ENCODE measurements at places on chromosomes 2 and 18.

- DNase-seq = no peak
These were observed 25.8 kb upstream of the CABYR start for GRCh38 chr18:24112874-24113615.

GRCh38 chr2:208320686-208321085 is 54.6 kb downstream of the PIKFYVE start:
- no peak for DNase-seq

DNA sequence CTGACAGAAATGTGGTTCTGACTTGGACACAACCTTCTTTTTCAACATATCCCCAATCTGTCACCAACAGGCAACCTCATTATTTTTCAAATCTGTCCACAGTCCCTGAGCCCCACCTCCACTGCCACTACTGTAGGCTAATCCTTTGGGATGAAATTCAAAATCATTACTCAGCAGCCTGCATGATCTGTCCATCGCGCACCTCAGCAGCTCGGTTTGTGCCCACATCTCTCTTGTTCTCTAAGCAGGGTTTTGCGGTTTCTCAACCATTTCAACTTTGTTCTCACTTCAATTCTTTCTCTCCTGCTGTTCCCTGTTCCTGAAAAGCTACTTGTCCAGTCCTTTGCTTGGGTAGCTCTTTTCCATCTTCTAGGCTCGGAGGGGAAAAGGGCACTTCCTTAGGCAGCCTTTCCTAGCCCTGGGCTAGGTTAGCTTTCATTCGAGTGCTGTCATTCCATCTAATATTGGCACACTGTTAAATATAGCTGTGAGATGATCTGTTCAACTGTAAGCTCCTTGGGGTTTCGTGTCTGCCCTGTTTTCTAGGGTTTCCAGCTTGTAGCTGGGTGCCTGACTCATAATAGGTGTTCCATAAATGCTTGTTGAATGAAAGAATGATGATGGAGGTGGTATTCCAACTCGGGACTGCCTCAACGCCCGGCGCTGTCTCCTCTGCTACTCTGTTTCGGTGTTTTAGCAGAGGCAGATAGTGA is 653 bp upstream of the ANKAR start:
- DNase-seq = no peak

GRCh38 chr18:7980656-7981055 is 413.5 kb downstream of the PTPRM start:
- no peak for DNase-seq

DNA sequence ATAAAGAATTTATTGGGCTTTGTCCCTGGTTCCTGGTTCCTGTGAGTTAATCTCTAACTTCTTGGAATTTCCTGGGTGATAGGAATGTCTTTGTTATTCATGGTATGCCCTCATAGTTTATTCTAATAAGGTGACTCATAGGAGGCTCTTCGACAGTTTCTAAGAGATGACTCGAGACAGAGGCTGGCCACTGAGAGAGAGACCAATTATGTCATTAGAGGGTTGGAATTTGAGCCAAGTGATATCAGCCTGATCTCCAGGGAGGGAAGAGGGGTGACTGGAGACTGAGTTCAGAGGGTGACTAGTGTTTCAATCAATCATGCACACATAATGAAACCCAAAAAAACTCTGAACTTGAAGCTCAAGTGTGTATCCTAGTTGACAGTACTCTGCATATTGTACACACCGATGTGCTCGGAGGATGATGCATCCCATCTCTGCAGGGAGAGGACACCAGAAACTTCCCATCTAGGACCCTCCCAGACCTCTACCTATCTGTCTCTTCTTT is 185.7 kb downstream of the MTCL1 start:
- DNase-seq = no peak

- DNase-seq = no peak
These were observed 102.0 kb upstream of the PPP1CB start for GRCh38 chr2:28649481-28650265.

GRCh38 chr2:10307561-10308156 is 5.0 kb downstream of the HPCAL1 start:
- DNase-seq = no peak

GRCh38 chr2:169585673-169586072 is 1.5 kb downstream of the PPIG start:
- no peak for DNase-seq

DNA sequence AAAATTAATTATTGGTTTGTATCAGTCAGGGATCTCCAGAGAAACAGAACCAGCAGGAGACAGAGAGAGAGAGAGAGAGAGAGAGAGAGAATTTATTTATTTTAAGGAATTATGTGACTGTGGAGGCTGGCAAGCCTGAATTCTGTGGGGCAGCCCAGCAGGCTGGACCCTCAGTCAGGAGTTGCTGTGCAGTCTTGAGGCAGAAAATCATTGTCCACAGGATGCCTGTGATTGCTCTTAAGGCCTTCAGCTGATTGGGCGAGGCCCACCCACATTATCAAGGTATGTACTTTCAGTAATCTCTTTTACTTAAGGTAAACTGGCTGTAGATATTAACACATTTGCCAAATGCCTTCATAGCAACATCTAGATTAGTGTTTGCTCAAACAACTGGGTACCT is 155.3 kb downstream of the SEPTIN10 start:
- no peak for DNase-seq

- DNase-seq = no peak
These were observed 69.7 kb downstream of the TGOLN2 start for GRCh38 chr2:85257970-85258605.

DNA sequence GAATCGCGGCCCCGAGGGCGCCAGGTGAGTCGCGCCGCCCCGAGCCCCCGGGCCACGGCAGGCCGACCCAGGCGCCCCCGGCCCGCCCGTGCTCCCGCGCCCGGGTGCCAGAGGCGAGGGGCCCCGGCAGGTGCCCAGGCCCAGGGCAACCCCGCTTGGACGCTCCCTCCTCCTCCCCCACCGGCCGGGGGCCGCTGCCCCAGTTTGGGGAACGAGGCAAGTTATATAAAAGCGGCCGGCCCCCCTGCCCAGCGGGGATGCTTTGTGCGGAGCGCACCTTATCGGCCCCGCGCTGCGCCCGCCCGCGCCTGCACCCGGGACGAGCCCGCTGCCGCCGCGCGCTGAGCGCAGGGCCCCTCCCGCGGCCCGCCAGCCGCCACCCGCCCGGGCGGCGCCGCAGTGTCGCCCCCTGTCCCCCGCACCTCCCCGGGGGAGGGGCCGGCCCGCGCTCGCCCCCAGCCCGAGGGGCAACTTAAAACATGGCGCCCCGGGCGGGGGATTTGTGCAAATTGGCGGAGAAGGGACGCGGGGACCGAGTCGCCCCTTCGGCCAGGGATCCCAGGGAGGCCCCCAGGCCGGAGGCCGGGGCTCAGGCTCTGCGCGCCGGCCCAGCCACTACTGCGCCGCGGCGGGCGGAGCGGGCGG is 639 bp downstream of the EPB41L3 start:
- DNase-seq = no peak

GRCh38 chr2:172046866-172047565 is 38.3 kb upstream of the DLX1 start:
- DNase-seq = no peak

DNA sequence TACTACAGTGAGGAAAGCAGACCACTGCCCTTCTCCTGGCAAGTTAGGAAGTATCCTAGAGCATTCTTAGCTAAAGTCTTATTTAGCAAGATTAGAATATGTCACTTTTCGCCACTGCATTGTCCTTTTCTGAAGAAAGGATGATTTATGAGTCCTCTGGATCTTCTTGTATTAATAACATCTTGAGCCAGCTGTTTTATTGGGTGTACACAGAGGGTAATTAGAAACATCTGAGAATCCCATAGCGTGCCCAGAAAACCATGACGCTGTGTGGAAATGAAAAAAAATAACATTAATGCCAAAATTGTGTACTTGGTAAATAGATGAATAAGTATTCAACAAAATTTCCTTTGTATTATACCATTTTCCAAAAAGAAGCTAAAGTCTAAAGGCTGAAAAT is 198.7 kb downstream of the LTBP1 start:
- DNase-seq = no peak

- DNase-seq = no peak
These were observed 11.4 kb downstream of the KLHL41 start for GRCh38 chr2:169520896-169521295.

DNA sequence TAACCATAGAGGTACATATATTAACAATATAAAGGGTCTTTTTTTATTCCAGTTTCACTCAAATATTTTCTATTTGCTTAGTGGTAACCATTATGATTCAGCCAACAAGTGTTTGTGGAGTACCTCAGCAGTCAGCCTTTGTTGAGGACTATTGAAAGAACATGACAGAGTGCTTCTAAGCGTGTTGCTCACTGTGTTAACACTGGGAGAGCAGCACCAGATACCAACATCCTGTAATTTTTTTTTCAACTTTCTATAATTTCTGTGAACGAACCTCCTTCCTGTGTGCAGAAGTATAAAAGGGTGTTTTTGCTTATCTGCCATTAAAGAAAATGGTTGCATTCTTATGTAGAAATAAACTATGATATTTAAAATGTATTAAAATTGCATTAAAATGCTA is 239.0 kb downstream of the PHLPP1 start:
- DNase-seq = no peak

DNA sequence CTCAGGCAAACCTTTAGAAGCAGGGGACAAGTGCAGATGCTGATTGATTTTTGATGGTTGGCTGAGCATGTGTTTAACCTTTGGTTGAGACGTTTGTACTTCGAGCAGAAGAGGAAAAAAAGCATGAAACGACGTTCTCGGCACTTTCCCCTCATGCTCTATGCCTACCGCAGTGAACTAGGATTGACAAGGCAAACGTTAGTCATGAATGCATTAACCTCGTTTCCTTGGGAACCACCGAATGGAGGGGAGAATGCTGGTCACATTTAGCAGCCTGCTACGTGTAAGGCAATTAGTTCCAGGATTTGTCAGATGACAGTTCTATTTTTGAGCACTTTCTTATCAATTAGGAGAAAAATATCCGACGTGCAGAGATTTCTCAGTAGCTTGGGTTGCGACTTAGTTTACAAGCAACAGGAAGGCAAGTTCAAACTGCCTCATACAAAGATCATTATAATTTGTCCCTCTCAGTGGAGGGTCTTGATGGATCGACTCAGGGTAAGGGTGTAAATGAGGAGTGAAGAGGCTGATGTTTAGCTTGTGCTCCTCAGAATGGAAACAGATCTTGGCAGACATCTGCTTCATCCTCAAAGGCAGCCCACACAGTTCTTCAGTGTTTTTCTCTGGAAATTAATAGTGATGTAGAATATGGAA is 47.4 kb upstream of the GPR45 start:
- DNase-seq = no peak

DNA sequence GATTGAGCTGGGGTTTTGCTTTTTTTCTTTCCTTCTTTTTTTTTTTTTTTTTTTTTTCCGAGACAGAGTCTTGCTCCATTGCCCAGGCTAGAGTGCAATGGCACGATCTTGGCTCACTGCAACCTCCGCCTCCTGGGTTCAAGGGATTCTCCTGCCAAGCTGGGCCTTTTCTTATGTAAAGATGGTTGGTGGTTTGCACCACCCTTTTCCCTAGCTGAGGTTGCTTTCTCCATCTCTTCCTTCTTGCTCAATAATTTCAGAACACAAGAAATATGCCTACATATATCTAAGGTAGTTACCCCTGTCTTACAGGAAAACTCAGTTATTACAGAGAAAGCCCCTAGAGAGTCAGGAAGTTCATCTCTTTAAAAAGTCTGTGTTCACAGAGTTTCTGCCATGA is 7.0 kb downstream of the TTC39C start:
- no peak for DNase-seq

DNA sequence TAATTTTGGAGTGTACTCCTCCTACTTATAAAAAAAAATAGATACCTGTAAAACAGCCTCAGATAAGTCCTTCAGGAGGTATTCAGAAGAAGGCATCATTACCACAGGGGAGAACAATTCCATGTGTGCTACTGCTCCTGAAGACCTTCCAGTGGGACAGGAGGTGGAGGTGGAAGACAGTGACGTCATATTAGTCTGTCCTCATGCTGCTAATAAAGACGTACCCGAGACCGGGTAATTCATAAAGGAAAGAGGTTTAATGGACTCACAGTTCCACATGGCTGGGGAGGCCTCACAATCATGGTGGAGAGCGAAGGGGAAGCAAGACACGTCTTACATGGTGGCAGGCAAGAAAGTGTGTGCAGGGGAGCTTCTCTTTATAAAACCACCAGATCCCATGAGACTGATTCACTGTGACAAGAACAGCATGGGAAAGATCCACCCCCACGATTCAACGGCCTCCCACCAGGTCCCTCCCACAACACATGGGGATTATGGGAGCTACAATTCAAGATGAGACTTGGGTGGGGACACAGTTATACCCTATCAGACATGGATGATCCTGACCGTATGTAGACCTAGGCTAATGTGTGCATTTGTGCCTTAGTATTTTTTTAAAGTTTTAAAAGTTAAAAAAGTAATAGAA is 98.4 kb downstream of the NDUFA10 start:
- DNase-seq = no peak

DNA sequence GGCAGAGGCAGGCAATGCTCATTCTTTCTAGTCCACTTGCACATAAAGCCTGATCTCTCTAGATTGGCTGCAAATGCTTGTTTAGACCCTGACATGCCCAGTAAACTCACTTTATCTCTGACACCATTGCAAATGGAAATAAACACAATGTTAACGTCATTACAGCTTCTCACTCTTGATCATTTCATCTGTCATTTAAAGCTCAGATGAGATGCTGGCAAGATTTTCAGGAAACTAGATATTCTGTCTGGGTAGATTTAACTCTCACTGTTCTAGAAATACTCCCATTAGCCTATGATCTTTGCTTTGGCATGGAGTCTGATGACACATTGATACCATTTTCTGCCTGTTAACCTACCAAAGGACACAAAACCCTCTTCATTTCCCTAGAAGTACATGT is 320.7 kb upstream of the HNRNPA3 start:
- DNase-seq = no peak

DNA sequence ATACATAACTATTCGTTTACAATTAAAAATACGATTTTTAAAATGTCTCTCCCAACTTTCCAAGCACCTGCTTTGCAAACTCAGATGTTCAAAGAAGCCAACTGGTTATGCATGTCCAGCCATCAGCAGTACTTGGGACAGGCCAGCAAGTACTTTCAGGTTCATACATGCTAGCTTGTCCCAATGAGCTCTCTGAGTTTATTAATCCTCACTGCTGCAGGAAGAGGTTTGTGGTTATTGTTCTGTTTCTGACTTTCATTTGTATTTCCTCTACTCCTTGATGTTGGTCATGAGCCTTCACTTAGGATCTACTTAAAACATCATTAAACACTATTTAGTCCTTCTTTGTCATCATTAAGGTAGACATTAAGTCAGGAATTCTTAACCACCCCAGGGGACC is 374.1 kb downstream of the LRATD1 start:
- no peak for DNase-seq

DNA sequence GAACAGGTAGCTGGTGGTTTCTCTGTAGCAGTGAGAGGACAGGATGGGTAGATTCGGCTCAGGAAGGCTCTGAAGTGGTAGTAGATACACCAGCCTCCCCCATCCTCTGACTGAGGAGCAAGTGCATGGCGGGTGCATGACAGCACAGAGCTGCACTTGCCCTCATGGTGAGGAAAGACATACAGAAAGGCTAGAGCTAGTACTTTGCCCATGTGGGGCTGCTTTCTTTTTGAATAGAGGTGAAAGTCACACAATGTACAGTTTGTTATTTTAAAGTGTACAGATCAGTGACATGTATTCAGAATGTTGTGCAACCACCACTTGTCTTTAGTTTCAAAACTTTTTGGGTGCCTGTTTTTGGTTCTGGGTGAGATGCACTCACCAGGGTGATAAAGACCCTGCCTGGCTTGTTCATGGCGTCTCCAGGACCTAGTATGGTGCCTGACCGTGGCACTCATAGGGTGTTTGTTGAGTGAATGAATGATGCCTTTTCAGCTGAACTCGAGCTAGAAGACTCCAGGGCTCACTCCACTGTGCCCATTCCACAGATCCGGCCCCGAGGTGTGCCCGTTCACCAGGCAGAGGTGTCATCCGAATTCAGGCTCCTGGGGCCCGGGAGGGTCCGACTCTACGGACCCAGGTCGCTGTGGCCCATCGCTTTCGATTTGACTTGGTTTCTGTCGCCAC is 421 bp upstream of the VAMP5 start:
- DNase-seq = no peak

Data from CD4-positive, alpha-beta T cell (primary cell).